ENCODE measurements at places on chromosomes 1 and 21. TPM values are rescaled to one million over a fixed set of nuclear protein-coding genes. Genes with fewer than 3 reads are reported as not detected.

The UBQLN4 gene
- 40.3 TPM for total RNA-seq

The OR2M5 gene
- total RNA-seq, result not detected

DNA sequence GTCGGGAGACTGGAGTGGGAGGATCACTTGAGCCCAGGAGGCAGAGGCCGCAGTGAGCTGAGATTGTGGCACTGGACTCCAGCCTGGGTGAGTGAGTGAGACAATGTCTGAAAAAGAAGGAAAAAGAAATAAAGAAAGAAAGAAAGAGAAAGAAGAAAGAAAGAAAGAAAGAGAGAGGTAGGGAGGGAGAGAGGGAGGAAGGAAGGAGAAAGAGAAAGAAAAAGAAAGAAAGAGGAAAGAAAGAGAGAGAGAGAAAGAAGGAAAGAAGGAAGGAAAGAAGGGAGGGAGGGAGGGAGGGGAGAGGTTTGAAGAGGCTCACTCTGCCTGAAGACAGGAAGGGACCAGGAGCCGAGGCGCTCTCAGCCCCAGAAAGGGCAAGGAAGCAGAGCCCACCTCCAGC, 4.8 kb upstream of the TCP10L start:
- no peak overlapping the region for H3K27ac ChIP-seq
- no peak for DNase-seq
- H3K4me1 ChIP-seq, result no peaks in the 10 kb centered on the region
- peaks cover 4% of the 10 kb centered on the region for H3K27me3 ChIP-seq

- H3K27me3 ChIP-seq, result peaks cover 5% of the 10 kb centered on the region
- no peak overlapping the region for H3K4me3 ChIP-seq
- no peak for DNase-seq
Measured at GRCh38 chr21:41180752-41181151, 12.8 kb downstream of the BACE2 start.

GRCh38 chr1:17998889-17999288, 108.7 kb upstream of the IGSF21 start:
- no peak for DNase-seq
- H3K4me3 ChIP-seq, result no peak overlapping the region
- H3K4me1 ChIP-seq, result no peaks in the 10 kb centered on the region
- no peak overlapping the region for H3K27ac ChIP-seq

GRCh38 chr1:53372501-53372951, 44.7 kb upstream of the LRP8 start:
- no peaks in the 10 kb centered on the region for H3K36me3 ChIP-seq
- no peaks in the 10 kb centered on the region for H3K27me3 ChIP-seq
- no peak overlapping the region for H3K27ac ChIP-seq
- H3K4me1 ChIP-seq, result peaks cover 12% of the 10 kb centered on the region
- DNase-seq, result no peak

DNA sequence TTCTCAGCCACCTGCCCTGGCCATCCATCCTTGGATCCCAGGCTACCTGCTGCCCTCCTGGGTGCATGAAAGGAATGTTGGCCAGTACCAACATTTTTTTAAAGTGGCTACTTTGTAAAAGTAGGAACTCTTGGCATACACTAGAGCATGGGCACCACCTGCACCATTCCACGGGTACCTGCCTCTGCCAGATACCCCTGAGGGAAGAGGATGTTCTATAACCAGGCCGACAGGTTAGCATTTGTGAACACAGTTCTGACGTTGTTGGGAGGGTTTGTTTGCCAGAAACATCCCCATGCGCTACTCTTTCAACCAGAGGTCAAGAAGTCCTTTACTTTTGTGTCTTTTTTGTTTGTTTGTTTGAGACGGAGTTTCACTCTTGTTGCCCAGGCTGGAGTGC, 43.0 kb downstream of the EVA1C start:
- H3K27me3 ChIP-seq, result no peaks in the 10 kb centered on the region
- no peaks in the 10 kb centered on the region for H3K4me1 ChIP-seq
- H3K4me3 ChIP-seq, result no peak overlapping the region
- no peak overlapping the region for H3K27ac ChIP-seq

The SCYL3 gene
- total RNA-seq, result 13.6 TPM

The SLAMF9 gene
- not detected for total RNA-seq

The LRRC71 gene
- not detected for total RNA-seq
